ENCODE measurements at places on chromosomes 7 and 10.
A peak's percentile ranks its signal among the peaks of the same experiment; 100 is the strongest.

- H3K27me3 ChIP-seq = peaks cover 17% of the 10 kb centered on the region
- H3K4me1 ChIP-seq = no peaks in the 10 kb centered on the region
- no peaks in the 10 kb centered on the region for H3K36me3 ChIP-seq
Measured at GRCh38 chr10:6014241-6014761, 37.0 kb upstream of the IL15RA start.

GRCh38 chr10:84196083-84196482 lies 1.7 kb downstream of the CDHR1 start:
- no peak overlapping the region for H3K27ac ChIP-seq
- no peak overlapping the region for H3K4me3 ChIP-seq
- peaks cover 21% of the 10 kb centered on the region for H3K4me1 ChIP-seq
- no peaks in the 10 kb centered on the region for H3K36me3 ChIP-seq

- no peak for DNase-seq
- no peaks in the 10 kb centered on the region for H3K27me3 ChIP-seq
- no peaks in the 10 kb centered on the region for H3K36me3 ChIP-seq
- H3K4me3 ChIP-seq = no peak overlapping the region
- H3K27ac ChIP-seq = no peak overlapping the region
Measured at GRCh38 chr7:81623251-81623855, 146.5 kb downstream of the HGF start.

DNA sequence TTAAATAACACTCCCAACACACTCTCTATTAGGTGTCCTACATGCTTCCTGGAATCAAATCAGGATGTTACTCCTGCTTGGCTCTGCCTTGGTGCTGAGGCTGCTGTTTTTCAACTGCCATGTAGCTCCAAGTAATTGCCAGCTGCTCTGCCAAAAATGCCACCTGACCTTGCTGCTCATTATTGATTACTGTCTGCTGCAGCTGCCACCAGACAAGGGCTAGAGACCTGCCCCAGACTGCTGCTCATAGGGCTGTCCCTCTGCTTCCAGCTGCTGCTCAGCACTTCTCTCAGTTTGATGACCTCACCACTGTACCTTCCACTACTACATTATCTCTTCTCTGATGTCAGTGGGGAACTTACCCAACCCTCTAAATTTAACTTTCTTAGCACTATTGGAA lies 102.5 kb downstream of the PCLO start:
- no peak overlapping the region for H3K27ac ChIP-seq
- H3K4me1 ChIP-seq = no peaks in the 10 kb centered on the region
- H3K36me3 ChIP-seq = no peaks in the 10 kb centered on the region
- no peaks in the 10 kb centered on the region for H3K27me3 ChIP-seq
- DNase-seq = peak; percentile 4
- no peak overlapping the region for H3K4me3 ChIP-seq

DNA sequence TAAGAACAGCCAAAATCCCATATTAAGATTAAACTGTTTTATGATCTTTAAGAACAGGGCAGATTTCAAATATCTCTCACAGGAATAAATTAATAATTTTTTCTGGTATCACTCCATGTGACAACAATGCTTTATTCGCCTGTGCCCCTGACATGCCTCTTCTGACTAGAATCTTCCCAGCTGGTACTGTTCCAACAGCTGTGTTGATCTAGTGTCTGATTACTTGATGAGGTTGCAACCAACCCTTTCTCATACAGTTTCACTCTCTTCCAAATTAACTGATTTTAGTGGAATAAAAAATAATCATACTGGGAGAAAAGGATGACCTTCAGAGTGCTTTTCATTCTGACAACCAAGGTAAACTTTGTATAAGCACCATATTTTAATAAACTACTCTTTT lies 151.9 kb downstream of the CHRM2 start:
- H3K27ac ChIP-seq = no peak overlapping the region
- H3K4me3 ChIP-seq = no peak overlapping the region
- H3K4me1 ChIP-seq = no peaks in the 10 kb centered on the region
- no peak for DNase-seq
- H3K27me3 ChIP-seq = no peaks in the 10 kb centered on the region
- H3K36me3 ChIP-seq = no peaks in the 10 kb centered on the region

DNA sequence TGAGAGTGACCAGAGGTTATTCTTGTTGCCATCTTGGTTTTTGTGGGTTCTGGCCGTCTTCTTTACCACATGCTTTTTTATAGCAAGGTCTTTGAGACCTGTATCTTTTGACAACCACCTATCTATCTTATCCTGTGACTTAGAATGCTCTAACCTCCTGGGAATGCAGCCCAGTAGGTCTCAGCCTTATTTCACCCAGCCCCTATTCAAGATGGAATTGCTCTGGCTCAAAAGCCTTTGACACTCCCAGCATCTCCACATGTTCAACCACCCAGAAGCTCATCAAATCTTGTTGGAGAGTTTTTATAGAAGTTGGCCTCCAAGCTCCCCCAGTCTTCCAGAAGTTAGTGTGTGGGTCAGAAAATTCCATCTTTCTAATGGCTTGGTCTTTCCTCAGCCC lies 464.3 kb upstream of the NRP1 start:
- no peak for DNase-seq
- H3K4me3 ChIP-seq = no peak overlapping the region
- H3K27me3 ChIP-seq = no peaks in the 10 kb centered on the region

- H3K27me3 ChIP-seq = peaks cover 91% of the 10 kb centered on the region
- no peak overlapping the region for H3K4me3 ChIP-seq
- no peaks in the 10 kb centered on the region for H3K36me3 ChIP-seq
- H3K27ac ChIP-seq = no peak overlapping the region
- DNase-seq = no peak
- peaks cover 15% of the 10 kb centered on the region for H3K4me1 ChIP-seq
Measured at GRCh38 chr10:71395621-71396020, 1.1 kb upstream of the CDH23 start.

- H3K4me3 ChIP-seq = no peak overlapping the region
- no peaks in the 10 kb centered on the region for H3K27me3 ChIP-seq
- H3K4me1 ChIP-seq = no peaks in the 10 kb centered on the region
- no peak overlapping the region for H3K27ac ChIP-seq
- peak; percentile 82 for DNase-seq
Measured at GRCh38 chr7:37208528-37208927, 240.1 kb downstream of the ELMO1 start.

DNA sequence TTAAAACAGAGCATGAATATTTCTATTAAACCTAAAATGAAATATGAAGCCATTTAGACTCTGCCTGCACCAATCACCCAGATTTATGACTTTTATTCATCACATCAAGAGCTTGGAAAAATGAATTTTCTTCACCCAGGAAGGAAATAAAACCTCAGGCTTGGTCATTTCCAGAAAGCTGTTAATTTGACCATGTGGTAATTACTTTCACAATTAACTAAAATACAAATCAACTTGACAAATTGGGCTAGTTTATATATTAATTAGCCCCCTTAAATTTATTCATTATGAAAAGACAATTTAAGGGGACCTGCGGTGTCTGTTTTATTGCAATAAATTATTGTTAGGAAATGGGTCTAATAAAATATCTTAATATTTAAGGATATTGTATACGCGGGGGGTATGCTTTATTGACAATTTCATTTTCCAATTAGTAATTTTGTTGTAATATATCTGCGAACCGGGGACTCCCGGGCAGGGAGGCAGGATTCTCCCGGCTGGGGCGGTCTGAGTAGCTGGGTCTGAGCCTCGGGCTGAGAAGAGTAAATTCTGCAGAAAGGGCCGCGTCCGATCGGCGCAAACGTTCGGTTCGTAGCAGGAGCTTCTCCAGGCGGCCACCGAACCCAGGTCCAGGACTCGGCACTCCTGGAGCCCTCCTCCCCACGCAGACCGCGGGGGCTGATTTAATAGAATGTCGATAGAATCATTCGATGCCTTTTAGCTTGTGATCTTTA lies 9.4 kb upstream of the MNX1 start:
- H3K4me3 ChIP-seq = no peak overlapping the region
- H3K27ac ChIP-seq = no peak overlapping the region
- DNase-seq = no peak
- H3K36me3 ChIP-seq = peaks cover 4% of the 10 kb centered on the region
- peaks cover 92% of the 10 kb centered on the region for H3K27me3 ChIP-seq

DNA sequence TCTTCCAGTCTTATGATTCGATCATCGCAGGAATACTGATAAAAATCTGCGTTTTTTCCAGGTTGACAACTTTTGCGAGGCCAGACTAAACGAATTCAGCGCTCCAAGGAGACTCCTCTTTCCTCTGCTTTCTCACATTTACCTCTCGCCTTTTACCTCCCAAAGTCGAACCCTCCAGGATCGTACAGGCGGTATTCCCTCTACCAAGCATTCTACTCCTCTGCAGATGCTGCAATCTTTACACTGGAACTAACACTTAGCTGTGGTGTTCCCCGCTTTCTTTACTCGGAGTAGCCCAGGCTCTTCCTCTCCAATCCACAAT lies 449 bp downstream of the NUDT5 start:
- peak overlapping the region; percentile 93 for H3K27ac ChIP-seq
- H3K36me3 ChIP-seq = peaks cover 22% of the 10 kb centered on the region
- H3K4me3 ChIP-seq = peak overlapping the region; percentile 94
- DNase-seq = no peak

DNA sequence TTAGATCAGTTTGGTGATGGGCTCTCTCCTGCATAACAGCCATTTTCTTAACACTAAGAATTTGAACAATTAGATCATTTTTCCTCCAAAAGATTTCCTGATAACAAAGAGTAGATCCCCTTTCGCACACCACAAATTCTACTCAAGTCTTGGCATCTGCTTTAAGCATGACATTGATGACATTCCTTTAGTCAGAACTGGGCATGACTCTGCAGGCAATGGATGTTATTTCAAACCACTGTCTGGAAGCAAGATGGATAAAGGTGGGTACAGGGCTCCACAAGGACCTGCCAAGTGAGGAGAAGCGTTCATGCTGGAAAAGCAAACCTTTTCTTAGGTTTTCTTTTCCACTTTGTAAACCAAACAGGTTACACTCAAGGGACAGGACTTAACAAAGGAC lies 123.5 kb downstream of the GLCCI1 start:
- no peaks in the 10 kb centered on the region for H3K27me3 ChIP-seq
- H3K4me1 ChIP-seq = no peaks in the 10 kb centered on the region
- H3K27ac ChIP-seq = no peak overlapping the region
- no peaks in the 10 kb centered on the region for H3K36me3 ChIP-seq
- no peak for DNase-seq
- H3K4me3 ChIP-seq = no peak overlapping the region

- no peak overlapping the region for H3K27ac ChIP-seq
- peaks cover 8% of the 10 kb centered on the region for H3K4me1 ChIP-seq
- H3K27me3 ChIP-seq = peaks cover 18% of the 10 kb centered on the region
- DNase-seq = no peak
Measured at GRCh38 chr10:95304976-95305375, 14.2 kb upstream of the PDLIM1 start.

- peaks cover 30% of the 10 kb centered on the region for H3K4me1 ChIP-seq
- no peak for DNase-seq
- H3K27ac ChIP-seq = peak overlapping the region; percentile 39
- no peaks in the 10 kb centered on the region for H3K36me3 ChIP-seq
- H3K27me3 ChIP-seq = peaks cover 3% of the 10 kb centered on the region
Measured at GRCh38 chr7:151757274-151757673, 119.6 kb downstream of the PRKAG2 start.

DNA sequence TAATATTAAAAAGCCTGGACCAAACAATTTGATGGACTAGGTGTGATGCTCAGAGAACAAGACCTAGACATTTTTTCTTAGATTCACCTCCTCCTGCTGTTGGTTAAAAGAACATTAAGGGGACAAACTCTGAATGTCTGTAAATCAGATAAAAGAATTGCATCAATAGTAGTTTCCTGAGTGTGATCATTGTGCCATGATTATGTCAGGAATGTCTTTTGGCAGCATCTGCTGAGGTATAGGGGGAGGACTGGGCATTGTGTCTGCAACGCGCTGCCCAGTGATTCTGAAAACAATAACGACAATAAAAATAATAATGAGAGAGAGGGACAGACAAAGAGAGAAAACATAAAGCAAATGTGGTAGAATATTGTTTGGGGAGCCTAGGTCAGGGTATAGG lies 6.9 kb downstream of the C7orf57 start:
- peak; percentile 6 for DNase-seq
- no peak overlapping the region for H3K4me3 ChIP-seq
- H3K27ac ChIP-seq = no peak overlapping the region
- peaks cover 12% of the 10 kb centered on the region for H3K27me3 ChIP-seq

DNA sequence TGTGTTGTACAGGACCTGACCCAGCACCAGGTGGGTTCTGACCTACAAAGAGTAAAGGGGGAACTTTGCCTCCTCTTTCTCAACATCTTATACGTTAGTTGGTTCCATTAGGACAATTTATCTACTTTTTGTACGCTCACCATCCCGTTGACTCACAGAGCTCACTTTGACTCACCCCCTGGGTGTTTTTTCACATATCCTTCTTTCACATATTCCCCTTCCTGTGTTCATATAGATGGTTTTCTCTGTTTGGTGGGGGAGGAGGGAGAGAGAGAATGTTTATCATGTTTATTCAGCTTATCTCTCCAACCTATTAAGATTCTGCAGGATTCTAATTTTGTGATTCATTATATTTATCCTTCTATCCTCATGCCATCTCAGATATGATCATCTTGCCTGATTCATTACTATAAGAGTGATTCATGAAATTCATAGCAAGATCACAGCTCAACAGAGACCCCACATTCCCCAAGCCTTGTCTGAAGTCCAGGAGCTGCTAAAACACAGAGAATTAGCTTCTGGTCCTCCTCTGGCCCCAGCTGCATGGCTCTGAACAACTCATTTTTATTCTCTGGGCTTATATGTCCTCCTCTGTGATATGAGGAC lies 37.2 kb downstream of the PRSS2 start:
- no peak overlapping the region for H3K4me3 ChIP-seq
- H3K4me1 ChIP-seq = no peaks in the 10 kb centered on the region

DNA sequence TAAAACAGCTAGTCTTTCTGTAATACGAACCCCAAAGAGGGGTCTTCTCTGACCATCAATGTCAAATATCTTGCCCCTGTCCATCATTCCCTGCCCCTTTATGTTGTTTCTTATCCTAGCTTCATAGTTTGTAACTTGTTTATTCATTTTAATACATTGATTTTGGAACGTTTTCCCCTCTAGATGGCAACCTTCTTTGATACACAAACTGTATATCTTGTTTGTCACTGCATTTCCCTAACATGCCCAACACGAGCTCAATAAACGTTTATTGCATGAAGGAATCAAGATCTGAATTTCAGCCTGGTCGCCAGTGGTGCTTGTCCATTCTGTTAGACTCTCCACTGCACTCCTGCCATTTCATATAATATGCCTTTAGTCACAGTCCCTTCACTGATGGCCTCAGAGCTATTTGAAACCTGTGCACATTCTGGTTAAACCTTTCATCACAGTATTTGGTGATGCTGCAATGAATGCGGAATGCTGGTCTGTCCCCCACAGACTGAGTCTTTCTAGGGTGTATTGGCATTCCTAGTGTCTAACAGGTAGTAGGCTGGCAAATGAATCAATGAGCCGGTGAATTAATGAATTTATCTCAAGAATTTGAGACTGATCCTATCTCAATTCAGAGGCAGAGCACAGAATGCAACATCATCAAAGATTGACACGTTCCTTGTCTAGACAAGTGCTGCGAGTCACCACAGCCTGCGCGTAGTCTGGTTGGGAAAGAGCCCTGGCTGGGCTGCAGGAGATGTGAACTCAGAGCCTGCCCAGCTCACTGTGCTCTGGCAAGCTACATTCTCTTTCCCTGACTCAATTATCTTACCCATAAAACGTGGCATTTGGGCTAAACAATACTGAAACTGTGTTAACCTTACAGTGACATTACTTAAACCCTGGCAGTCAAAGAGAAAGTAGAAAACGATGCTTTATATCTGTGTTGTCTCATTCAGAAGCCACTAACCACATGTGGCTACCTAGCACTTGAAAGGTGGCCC lies 55.2 kb upstream of the FRMD4A start:
- peak overlapping the region; percentile 35 for H3K27ac ChIP-seq
- H3K27me3 ChIP-seq = no peaks in the 10 kb centered on the region
- DNase-seq = peak; percentile 90

Measured in mesenchymal stem cell (in vitro differentiated cells and primary cell).